ENCODE measurements at places on chromosomes 5 and 9.
A peak's percentile ranks its signal among the peaks of the same experiment; 100 is the strongest.

GRCh38 chr5:132425975-132426524, 56.5 kb downstream of the SLC22A5 start:
- DNase-seq, result peak; percentile 44

- no peak for DNase-seq
Observed at GRCh38 chr5:76271836-76272235, 131.2 kb upstream of the IQGAP2 start.

DNA sequence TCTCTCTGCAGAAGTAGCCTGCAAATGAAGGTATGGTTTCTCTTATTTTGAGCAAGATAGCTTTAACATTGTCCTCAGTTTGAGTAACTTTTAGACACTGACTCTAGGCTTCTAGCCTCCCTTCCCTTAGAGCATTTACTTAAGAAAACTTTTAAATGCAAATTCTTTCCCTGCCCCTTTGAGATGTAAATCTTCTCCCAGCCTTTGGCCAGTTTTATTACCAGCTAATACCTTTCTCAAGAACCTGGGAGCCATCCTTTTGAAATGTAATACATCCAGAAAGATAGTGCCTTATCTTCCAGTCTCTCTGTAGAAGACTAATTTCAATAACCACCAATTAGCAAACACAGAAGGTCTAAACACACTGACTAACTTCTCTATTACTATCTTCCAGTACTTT, 688.9 kb upstream of the CDH9 start:
- no peak for DNase-seq

- peak; percentile 70 for DNase-seq
Observed at GRCh38 chr9:38371495-38371894, 21.0 kb upstream of the ALDH1B1 start.

DNA sequence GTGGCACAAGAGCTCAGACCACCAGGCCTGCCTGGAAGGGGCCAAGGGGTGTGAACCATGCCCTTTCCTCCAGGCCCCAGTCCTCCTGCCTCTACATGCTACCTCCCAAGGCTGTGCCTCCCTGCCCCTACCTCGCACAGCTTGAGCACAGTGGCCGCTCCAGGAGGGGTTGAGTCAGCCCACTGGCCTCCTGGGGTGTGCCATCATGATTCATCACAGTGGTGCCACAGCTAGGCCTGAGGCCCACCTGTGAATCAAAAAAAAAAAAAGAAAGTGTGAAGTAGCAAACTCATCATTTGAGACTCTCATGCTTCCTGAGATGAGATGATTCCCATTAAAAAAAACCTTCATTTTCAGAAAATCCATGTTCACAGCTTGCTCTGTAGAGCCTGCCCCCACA, 240.5 kb downstream of the HSPA4 start:
- no peak for DNase-seq

DNA sequence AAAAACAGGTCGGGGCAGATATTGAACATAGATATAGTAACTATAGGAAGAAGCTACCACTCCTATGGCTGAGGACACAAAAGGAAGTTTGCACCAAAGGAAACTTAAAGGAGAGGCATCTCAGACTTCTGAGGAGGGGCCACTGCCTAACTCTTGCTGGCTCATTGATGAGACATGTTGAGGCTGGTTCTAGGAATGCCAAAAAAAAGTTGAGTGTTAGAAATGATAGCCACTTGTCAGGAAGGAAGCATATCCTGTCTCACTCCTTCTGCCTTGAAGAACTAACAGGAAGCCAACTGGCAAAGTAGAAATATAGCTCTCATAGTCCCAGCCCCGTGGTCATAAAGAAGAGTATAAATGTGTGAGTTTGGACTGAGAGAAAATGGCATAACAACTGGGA, 23.3 kb upstream of the STOM start:
- no peak for DNase-seq

DNA sequence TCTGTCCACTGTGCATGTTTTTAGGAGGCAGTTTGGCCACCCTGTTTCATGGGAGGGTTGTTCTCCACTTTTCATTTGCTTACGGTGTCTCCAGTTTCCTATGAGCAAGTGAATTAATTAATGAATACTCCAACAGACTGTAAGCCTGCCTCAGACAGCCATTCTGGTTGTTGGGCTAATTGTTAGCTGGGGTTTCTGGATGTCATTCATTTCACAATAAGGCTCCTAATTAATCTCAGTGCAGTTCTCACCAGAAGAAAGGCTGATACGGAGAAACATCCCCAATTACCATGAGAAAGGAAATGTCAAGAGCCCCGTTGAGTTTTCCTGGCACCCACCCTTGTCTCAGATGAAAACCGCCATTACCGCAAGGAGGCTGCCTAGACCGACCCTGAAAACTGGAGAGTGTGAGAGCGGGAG, 75.8 kb downstream of the MAP1B start:
- DNase-seq, result no peak
